Large intestine (tissue), 12 donors: ENCODE measurements at places on chromosomes 12 and 14.

GRCh38 chr12:29644536-29645162, 139.1 kb downstream of the TMTC1 start:
- DNase-seq = no peak

DNA sequence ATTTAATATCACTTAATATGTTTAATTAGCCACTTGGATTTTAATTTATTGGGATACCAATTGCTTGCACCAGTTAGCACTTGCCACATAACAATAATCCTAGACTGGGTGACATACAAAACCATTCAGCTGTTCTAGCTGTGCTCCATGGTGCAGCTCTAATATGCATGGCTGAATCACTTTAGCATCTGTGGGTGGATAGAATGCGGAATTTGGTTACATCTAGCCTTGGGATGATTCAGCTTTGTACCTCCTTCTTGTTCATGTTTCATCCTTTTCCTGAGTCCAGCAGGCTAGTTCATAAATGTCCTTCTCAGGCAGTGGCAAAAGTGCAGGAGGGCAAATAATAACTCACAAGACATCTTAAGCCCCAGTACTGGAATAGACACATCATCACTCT, 1263.0 kb downstream of the LRFN5 start:
- no peak for DNase-seq

DNA sequence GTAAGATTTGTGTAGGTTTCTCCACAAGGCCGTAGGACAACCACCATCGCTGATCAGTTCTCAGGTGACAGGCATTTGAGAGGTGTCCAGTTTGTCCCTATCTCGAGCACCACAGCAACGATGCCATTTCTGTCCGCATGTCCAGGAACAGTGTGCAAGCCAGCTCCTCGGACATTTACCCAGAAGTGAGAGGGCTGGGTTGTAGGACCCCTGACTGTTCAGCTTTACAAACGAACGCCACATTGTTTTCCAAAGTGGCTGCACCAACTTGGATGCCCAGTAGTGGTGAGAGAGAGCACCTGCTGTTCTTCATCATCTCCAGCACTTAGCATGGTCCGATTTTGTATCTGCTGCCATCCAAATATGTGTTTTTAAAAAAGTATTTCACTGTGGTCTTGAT, 38.6 kb downstream of the CYP46A1 start:
- no peak for DNase-seq

GRCh38 chr12:44464180-44464579, 411.9 kb downstream of the NELL2 start:
- no peak for DNase-seq

GRCh38 chr12:51471111-51471864, 46.7 kb downstream of the SLC4A8 start:
- DNase-seq = peak; percentile 23

DNA sequence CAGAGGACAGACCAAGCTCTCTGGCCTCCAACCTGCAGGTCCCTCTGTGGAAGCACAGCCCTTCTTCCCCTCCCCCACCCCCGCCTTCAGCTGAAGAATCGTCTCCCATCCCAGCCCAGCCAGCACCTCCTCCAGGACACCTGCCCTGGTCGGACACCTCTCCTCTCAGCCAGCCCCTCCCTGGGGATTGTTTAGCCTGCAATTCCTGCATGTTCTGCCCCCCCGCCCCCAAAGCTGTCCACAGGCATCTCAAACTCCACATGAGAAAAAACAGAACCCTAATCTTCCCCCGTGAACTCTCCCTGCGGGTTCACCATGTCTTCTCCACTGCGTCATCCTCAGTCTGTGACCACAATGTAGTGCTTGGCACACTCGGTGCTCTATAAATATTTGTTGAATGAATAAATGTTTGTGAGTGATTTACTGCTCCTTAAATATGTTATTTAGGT, 24.1 kb downstream of the PRIMA1 start:
- DNase-seq = peak; percentile 53

DNA sequence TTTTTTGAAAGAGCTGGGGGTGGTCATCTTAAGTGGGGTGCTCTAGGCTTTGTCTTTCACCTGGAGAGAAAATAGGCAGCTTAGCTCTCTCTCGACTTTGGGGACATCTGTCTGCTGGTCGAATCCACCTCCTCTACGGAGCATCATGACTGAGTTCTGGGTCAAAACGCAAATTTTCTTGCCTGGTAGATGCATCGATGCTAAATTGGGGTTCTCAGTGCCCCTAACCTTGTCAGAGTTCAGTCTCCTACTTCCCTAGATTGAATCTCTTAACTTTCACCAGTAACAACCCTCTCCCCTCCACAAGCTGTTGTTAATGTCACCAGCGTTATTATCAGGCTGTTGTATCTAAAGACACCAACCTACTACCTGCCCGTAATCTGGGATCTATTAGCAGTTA, 682 bp downstream of the FLRT2 start:
- no peak for DNase-seq

GRCh38 chr14:61889914-61890351, 127.7 kb downstream of the SNAPC1 start:
- DNase-seq = no peak

DNA sequence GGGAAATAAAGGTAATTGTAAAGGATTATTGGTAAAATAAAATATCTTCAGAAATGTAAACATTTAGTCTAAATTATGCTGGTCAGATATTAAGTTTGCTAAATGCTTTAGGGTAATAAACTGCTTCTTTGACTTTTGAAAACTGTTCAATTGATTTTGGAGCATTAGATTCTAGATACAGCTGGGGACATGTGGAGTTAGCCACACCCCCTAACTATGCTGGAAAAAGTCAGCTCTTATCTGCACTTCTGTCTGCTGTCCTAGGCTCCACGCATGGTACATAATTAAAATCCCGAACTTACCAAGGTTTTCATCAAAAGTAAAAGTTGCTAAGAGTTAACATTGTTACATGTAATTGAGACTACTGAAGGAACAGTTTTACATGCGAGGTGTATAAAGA, 78.8 kb downstream of the ITPR2 start:
- DNase-seq = no peak

GRCh38 chr14:87013583-87013982, 979.4 kb downstream of the GALC start:
- DNase-seq = no peak
